ENCODE measurements at places on chromosomes 1 and 21.

DNA sequence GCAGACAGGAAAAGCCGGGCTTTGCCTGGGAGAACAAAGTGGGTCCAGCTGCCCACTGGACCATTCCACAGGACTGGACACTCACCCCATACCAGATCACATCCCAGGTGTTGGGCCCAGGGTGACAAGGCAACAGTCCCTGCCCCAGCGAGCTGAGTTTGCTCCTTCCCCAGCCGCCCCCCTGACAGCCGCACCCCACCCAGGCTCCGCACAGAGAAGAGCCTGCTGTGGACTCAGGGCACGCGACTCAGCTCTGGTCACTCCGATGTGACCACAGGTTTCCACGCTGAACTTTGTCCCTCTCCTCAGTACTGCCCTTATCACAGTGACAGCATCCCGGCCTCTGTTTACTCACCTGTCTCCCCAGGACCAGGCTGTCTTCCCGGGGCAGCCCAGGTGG lies 1.2 kb downstream of the BMP8B start:
- DNase-seq = no peak

DNA sequence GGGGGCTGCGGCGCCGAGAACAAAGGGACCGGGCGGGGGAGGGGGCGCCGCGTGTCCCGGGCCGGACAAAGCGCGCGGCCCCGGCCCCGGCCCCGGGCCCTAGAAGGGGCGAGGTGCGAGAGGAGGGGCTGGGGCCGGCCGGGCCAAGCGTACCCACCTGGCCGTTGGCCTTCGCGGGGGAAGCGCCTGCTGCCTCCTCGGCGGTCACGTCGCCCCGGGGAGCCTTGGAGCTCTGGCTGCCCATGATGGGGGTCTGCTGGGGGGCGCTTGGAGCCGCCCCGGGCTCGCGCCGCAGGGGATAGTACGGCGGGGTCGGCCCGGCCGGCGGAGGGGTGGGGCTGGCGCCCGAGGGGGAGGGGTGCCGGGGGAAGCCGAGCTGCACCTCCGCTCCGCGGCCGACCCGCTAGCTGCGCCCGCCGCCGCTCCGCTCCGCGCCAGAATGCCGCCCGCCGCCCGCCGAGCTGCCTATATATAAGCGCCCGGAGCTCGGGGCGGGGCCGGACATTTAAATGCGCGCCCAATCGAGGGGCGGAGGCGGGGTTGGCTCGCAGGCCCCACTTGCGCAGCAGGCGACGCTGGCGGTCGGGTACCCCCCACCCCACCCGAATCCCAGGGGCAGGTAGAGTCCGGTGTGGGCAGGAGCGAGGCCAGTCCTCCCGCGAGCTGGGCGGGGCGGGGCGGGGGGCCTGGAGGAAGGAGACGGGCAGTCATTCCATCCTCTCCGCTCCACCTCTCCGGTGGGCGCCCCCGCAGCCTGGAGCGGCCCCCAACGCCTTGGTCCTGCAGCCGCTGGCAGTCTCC lies at the start of gene MARCKSL1:
Gene MARCKSL1, minus strand, starts transcription at position 444 of the 801 bp plus-strand sequence. Its CDS starts 200 bp downstream, at position 244.
- DNase-seq = peak; percentile 88

- no peak for DNase-seq
Measured at GRCh38 chr1:239212811-239213220, 173.6 kb upstream of the CHRM3 start.

DNA sequence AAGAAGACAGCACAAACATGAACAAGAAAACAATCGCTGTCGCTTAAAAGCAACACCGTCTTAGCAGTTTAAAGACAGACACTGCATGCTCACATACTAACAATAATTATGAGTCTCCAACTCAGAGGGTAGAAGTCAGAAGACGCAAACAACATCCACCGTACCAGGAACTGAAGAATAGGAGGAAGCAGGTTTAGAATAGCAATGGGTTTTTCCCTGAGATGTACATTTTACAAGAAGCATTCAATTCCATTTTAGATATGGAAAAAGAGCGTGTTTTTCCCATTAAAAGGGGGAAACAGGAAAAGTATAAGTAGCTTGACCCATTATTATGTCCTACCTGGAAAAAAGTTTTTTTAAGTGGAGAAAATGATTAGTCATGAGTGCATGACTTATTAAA lies 34.5 kb upstream of the KCNE1 start:
- no peak for DNase-seq

DNA sequence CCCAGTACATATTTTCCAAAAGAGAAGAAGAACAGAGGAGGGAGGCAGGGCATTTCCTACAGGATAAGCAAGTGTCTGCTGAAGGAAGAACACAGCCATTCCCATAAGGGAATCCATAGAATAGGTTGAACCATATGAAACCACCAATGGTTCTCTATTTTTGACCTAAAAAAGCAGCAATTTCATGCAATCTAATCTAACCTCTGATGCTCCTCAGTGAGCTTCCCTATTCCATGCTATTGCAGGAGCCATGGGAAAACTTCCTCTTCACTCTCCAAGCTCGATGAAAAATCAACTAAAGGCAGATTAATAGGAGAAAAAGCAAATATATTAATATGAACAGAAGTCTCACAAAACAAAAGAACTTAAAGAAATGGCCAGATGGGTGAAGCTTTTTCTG lies 50.5 kb downstream of the SIPA1L2 start:
- no peak for DNase-seq

DNA sequence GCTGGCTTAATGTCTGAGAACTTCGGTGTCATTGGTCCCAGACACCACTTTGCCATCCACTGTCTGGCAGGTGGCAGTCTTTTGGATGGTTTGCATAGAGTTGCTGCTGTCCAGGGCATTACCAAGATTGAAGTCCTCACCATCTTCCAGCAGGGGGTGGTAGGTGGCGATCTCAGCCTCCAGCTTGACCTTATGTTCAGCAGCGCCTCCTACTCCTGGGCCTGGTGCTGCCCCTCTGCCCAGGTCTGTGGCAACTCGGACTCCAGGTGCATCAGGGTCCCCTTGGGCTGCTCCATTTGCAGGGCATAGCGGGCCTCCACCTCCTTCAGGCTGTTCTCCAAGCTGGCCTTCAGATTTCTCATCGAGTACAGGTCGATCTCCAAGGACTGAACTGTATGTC lies 573.3 kb upstream of the NCAM2 start:
- DNase-seq = no peak

- no peak for DNase-seq
Measured at GRCh38 chr1:152533327-152533938, 19.2 kb downstream of the CRCT1 start.

- no peak for DNase-seq
Measured at GRCh38 chr1:43962324-43962723, 7.5 kb upstream of the DPH2 start.

DNA sequence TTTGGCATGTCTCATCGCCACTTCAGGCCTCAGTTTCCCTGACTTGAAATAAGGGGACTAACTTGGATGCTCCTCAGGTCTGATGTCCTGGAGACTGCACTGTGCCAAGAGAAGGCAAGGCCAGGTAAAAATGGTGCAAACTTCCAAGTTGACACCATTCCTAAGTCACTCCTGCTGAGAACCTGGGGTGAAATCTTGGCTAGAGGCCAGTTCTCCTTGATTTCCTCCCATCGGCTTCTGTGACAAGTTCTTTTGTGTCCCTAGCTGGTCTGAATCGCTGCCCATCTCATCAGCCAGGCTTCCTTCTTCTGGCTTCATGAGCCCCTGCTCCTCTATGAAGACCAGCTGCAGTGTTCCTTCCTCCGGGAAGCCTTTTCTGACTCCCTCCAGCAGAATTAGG lies 48.6 kb upstream of the ID3 start:
- no peak for DNase-seq

DNA sequence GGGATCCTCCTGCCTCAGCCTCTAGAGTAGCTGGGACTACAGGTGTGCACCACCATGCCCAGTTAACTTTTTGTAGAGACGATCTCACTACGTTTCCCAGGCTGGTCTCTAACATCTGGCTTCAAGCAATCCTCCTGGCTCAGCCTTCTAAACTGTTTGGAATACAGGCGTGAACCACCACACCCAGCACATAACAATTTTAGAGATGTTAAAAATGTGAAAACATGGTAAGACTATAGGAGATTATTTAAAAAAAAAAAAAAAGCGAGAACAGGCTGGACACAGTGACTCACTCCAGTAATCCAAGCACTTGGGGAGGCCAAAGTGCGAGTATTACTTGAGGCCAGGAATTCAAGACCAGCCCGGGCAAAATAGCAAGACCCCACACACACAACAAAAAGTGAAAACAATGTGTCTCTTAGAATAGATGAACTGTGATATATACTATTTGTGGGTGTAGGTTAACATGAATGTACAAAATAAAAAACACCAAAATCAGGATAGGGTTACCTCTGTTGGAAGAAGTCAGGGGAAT lies 19.6 kb downstream of the CCDC18 start:
- DNase-seq = no peak

GRCh38 chr1:158485455-158485854 lies 13.4 kb downstream of the OR10R2 start:
- no peak for DNase-seq

GRCh38 chr1:192147221-192147620 lies 11.0 kb upstream of the RGS18 start:
- DNase-seq = no peak

- DNase-seq = no peak
Measured at GRCh38 chr1:24954631-24955030, 24.6 kb upstream of the RUNX3 start.

DNA sequence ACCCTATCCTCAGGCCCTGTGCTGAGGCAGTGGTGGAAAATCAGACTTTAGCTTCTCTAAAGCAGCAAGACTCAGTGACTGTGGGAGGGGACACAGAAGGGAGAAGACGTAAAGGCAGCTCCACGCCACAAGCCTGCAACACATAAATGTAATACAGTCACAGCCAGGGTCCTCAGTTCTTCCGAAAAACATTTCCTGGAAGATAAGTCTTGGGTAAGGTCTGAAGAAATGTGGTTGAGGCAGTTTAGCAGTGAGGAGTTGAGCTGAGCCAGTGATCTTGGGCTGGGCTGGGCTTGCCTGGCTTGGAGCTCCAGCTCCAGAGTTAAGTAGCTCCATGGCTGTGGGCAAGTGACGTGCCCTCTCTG lies 127.8 kb upstream of the ADAR start:
- no peak for DNase-seq

DNA sequence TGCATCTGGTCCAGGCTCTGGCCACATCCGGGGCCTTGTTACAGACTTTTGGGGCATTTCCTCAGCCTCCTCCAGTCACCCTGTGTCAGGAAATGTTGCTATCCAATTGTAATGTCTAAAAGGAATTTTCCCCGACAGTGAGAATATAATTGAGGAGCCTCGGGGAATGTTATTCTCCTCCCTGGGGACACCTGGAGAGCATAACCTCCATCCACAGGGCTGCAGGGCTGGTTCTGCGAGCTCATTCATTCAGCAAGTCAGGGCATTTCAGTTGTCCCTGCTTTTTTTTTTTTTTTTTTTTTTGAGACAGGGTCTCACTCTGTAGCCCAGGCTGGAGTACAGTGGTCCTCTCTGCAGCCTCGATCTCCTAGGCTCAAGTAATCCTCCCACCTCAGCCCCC lies 72.6 kb downstream of the MDM4 start:
- peak; percentile 49 for DNase-seq

DNA sequence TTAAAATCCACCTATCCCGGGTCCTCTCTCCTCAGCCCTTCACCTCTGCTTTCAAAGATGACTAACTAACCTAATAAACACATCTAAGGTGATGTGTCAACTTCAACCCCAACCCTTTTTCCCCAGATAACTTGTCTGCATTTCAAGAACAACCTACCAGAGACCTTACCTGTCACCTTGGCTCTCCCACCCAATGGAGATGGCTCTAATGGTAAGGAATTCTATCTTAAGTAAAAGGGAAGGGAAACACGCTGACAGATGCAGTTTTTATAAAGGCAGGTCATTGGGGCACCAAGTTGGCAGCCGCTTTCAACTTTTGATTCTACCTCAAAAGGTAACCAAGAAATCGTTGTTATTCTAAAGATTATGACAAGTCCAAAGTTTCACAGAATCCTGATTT lies 37.6 kb downstream of the MRPL39 start:
- no peak for DNase-seq

DNA sequence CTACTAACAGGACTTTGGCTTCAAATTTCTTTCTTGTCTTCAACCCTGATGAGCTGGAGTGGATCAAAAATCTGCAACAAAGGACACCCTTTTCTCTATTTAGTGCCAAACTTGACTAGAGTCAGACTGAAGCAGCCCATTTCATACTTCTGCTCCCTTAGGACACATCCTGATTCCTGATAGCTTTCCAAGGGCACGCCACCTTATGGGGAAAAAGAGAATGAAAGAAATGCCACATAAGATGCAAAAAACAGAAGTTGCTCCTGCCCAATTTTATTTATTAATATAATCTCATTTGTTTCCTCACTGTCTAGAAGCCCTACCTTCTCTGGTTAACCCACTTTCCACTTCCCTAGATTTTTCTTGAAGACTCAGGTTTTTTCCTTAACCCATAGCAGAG lies 72.7 kb upstream of the NBPF4 start:
- peak; percentile 40 for DNase-seq

GRCh38 chr1:158028969-158029368 lies 35.5 kb downstream of the KIRREL1 start:
- DNase-seq = no peak

- DNase-seq = peak; percentile 77
Measured at GRCh38 chr1:155859881-155860871, 809 bp downstream of the SYT11 start.

- DNase-seq = no peak
Measured at GRCh38 chr1:147676311-147677085, 6.2 kb upstream of the ACP6 start.

- DNase-seq = no peak
Measured at GRCh38 chr1:237324226-237324625, 282.2 kb downstream of the RYR2 start.

GRCh38 chr1:233627823-233628222 lies 13.9 kb downstream of the KCNK1 start:
- DNase-seq = no peak

- peak; percentile 87 for DNase-seq
Measured at GRCh38 chr1:150981177-150981804, 801 bp upstream of the ANXA9 start.

GRCh38 chr1:200951016-200951415 lies 56.3 kb downstream of the INAVA start:
- DNase-seq = no peak

DNA sequence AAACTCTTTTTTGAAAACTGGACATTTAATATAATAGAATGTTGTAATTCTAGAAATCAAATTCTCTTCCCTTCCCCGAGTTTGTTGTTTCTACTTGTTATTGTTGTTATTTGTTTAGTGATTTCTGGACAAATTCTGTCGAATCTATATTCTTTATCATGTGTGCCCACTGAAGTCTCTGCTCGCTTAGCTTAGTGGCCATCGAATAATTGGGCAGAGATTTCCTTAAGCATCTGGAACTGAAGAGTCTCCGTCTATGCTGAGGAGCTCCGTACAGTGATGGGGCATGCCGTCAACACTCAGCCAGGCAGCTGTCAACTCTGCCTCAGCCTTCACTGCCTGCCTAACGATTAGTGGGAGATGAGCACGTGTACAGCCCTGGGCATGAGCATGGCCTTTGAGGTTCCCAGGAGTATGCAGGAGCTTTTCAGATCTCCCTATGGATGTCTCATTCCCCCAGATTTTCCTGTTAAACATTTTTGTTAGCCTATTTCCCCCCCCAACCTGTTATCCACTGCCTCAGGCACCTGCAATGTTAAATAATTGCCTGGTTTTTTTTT lies 66.8 kb downstream of the SLX9 start:
- no peak for DNase-seq

DNA sequence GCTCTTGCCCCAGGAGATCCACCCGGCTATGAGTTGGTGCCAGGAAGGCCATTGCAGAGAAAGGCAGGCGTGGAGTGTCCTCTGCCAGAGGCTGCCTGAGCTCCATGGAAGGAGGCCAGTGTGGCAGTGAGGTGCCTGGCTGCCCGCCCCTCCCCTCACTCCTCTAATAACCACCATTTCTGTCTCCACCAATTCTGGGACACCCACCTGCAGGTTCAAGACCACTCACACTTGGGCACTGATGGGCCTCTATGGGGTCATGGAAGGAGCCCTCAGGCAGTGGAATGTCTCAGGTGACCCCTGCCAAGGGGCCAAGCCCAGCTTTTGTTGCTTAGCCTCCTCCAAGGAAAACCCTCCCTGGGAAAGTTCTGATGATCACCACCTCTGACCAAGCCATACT lies 731.6 kb downstream of the MATN1 start:
- no peak for DNase-seq
